ENCODE measurements at places on chromosomes 3 and 15.

DNA sequence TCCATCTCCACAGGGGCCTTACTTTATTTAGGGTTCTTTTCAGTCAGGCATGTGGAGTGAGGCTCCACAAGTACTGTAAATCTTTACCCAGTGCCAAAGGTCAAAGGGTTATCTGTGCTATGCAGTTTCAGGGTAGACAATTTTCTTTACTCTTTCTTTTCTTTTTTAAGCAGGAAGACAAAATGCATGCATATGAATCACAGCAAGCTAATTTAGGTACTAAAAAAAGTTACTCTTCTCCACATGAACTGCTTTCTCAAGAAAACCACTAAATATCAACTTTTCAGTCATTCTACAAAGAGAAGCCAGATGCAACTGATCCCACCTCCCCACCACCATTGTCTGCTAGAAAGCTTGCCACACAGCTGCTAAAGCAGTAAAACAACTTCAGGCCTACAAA, 73.3 kb upstream of the PYGO1 start:
- DNase-seq: peak; percentile 26

GRCh38 chr3:175729466-175729865, 870.3 kb downstream of the NAALADL2 start:
- no peak for DNase-seq

DNA sequence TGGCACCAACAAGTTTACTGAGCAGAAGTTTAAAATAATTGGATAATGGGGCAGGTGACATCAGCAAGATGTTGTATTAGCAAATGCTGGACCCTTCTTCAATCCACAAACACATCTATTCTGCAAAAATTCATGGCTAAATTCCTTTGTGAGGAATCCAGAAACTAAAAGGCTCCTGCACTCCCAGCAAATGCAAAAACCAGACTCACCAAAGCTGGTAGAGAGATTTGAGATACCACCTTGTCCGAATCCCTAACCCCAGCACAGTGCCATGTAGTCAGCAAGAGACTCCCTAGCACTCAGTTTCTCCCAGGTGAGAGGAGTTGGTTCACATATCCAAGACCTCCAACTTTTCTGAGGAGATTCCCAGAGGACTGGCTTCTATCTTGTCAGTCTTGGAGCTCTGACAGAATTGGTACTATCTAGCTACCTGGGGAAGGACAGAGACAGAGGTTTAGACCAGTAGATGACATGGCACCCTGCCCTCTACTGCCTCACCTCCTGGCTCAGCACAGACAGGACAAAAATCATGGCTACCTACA, 21.8 kb downstream of the GREM1 start:
- DNase-seq: no peak

- DNase-seq: peak; percentile 26
These were observed 4.4 kb upstream of the CD200R1 start for GRCh38 chr3:112979244-112979832.

GRCh38 chr3:31947671-31948091, 33.4 kb downstream of the OSBPL10 start:
- no peak for DNase-seq

DNA sequence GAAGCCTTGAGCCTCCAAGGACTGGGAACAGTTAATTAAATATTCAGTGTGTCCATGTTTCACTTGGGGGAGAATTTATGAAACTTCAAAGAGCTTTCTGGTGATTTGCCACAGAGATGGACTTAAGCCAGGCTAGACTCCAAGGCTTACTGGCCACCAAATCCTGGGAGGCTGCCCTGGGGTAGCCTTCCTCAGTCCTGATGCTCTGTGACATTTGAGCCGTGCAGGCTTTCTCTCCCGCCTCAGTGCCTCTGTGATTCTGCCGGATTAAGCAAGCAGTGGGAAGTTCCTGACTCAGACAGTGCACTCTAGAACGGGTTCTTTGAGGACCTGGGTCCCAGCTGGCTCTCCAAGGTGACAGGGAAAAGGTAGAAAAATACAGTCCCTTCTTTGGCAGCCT, 314.7 kb upstream of the ICE2 start:
- DNase-seq: no peak

GRCh38 chr15:58146749-58147148, 8.6 kb downstream of the AQP9 start:
- DNase-seq: no peak

DNA sequence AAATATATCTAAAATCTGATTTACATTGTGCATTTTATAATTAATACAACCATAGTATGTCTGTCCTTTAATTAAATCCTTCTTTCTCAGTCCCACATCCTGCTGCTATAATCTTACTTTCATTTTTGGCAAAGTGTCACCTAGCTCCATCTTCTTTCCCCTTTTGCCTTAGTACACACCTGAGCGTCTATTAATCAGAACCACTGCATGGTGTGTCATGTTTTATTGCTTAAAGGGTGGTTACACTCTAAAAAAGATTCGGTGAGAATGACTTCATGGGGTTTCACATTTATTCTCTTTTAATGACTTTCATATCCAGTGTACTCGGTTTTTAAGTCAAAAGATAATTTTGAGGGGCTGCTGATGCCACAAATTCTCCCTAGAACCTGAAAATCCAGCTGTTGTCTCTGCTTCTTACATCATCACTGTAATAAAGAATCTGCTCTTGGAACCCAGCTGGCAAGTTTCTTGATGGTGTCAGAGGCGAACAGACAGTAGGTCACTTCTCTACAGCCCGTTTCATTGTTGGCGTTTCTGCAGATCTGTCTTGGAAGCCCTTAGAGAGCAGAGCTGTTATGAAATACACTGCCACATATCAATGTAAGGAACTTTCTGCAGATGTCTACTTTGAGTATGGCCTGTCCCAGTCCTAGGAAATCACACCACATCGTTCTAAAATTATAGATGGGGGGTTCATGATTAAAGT, 99.7 kb downstream of the TIGIT start:
- DNase-seq: no peak

- no peak for DNase-seq
These were observed 4.8 kb upstream of the RHOV start for GRCh38 chr15:40878785-40879184.

- DNase-seq: no peak
These were observed 3.4 kb downstream of the ATP2C1 start for GRCh38 chr3:130897316-130897715.

DNA sequence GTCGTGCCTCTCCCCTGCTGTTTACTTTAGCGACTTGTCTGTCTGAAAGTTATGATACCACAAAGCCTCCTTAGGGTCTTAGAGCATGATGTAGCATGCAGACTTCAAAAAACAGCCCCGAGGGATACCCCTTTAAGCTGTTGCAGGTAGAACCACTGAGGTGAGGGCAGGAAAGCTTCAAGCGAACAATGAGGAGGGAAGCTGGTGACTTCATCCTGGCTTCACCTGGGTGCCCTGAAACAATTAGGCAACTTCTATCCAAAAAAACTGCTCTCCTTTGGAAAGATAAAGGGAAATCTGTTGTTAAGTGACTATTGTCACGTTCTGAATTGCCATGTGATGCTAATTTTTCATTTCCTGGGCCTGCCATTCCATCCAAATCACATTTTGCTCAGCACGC, 231.6 kb downstream of the SOX2 start:
- no peak for DNase-seq

All from neuronal stem cell (in vitro differentiated cells).